ENCODE measurements at places on chromosomes 1 and 21.

GRCh38 chr1:219751870-219752507 lies 139.1 kb upstream of the ZC3H11B start:
- no peak for DNase-seq

DNA sequence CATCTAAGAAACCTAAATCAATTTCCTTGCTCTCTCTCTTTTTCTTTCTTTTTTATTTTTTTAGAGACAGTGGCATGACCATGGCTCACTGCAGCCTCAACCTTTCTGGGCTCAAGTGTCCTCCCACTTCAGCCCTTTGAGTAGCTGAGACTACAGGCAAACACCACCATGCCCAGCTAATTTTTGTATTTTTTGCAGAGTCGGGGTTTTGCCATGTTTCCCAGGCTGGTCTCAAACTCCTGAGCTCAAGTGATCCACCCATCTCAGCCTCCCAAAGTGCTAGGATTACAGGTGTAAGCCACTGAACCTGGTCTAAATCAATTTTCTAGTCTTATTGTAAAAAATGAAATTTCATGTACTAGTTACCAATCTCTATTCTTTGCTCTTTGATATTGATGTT lies 108.9 kb downstream of the LHX8 start:
- no peak for DNase-seq

- no peak for DNase-seq
Observed at GRCh38 chr1:207022996-207023679, 9.4 kb downstream of the C1orf116 start.

DNA sequence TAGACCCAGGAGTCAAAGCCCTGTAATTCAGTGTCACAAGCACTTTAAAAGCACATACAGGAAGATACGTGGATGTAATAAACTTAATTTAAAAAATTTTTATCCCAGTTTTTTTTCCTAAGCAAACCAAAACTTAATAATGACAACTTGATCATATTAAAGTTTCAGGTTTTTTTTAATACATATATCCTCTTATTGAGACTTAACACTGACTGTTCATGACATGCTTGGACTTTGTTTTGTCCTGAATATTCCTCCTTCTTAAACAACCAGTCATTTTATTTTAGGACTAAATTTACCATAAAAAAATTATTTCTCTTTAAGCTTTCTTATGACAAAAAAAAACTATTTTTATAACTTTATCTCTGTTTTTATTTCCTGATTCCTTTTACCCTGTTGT lies 64.1 kb downstream of the WDR4 start:
- DNase-seq, result no peak

- peak; percentile 86 for DNase-seq
Observed at GRCh38 chr1:61081686-61082310, 563 bp upstream of the NFIA start.

DNA sequence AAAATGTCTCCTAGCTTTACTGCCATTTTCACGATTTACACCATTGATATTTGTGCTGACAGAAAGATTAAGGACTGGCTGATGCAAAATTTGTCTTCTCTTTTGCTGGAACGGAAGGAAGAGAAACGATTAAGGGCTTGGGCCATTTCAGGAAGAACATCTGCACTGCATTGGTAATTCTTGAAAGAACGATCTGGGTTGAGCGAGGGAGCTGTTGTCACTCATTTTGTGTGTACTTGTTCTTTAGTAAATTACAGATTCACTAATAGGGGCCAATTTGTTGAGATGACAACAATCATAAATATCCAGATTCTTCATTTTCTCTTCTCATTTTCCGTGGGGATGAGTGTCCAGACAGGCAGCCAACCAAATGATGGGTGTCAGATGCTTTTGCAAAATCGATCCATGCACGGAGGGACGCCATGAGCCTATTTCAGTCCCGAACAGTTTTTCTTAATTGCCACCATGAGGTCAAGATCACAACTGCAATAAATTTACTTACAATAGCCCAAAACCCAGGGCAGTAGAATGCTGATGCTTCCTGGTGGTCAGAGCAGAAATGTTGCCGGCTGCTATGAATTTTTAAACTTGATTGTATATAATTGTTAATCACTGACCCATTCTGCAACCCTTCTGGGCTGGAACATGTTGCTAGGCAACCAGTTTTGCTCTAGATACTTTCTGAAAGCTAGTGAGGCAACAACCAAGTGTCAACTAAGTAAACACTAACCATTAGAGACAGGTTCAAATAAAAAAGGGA lies 132.4 kb upstream of the TIAM1 start:
- peak; percentile 27 for DNase-seq

- DNase-seq, result no peak
Observed at GRCh38 chr1:23099171-23099536, 69.5 kb downstream of the LUZP1 start.

Data from right hindlimb (tissue), 1 donor.